NCI-H1436 (cell line): ENCODE measurements at places on chromosomes 5 and 9.

DNA sequence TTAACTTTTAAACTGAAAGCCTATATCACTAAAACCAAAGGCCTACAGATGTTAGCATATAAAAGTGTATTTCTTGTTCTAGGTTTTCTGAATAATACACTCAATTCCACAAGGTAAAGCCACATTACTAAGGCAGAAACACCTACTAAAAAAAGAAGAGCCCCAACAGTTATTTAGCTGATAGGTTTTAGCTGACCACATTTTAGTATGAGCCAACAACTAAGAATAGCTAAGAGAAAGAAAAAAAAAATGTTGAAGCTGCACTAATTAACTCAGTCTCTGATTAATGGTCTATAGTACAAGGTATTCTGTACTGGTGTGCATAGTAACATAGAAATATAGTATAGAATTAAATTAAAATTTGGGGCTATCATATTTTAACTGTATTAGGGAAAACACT lies 23.5 kb downstream of the ZFR start:
- DNase-seq = no peak

- DNase-seq = no peak
Observed at GRCh38 chr5:90020575-90021538, 388.7 kb downstream of the CETN3 start.

- no peak for DNase-seq
Observed at GRCh38 chr9:126283799-126284465, 42.7 kb upstream of the MVB12B start.

- DNase-seq = no peak
Observed at GRCh38 chr9:98045234-98046179, 11.0 kb upstream of the NANS start.

DNA sequence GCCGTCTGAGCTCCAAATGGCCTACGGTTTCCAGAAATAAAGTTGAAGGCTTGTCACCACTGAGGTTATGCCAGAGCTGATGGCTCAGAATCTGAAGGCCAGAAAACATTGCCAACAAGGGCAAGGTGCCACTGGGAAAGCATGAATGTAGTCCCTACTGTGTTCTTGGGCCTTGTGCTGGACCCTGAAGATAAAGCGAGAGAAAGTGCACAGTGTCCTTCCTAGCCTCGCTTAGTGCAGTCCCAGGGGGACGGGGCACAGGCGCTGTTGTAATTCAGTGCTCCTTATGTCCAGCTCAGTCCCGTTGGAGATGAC lies 84.5 kb downstream of the NDFIP1 start:
- no peak for DNase-seq

DNA sequence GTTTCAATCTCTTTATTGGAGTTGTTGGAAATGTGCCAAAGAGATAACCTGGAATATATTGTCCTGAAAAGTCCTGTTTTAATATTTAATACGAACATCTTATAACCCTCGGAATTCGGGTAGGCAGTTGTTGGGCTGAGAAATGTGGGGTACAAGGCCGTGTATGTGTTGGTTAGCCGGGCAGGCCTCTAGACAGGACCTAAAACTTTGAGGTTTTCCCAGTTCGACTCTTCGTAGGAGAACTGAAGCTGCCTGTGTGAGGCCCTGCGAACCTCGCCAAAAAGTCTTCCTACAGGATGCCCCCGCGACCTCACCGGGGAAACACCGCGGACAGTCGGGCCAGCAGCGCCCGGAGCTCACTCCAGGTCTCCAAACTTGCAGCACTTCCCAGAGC lies 583 bp upstream of the TJP2 start:
- DNase-seq = no peak

DNA sequence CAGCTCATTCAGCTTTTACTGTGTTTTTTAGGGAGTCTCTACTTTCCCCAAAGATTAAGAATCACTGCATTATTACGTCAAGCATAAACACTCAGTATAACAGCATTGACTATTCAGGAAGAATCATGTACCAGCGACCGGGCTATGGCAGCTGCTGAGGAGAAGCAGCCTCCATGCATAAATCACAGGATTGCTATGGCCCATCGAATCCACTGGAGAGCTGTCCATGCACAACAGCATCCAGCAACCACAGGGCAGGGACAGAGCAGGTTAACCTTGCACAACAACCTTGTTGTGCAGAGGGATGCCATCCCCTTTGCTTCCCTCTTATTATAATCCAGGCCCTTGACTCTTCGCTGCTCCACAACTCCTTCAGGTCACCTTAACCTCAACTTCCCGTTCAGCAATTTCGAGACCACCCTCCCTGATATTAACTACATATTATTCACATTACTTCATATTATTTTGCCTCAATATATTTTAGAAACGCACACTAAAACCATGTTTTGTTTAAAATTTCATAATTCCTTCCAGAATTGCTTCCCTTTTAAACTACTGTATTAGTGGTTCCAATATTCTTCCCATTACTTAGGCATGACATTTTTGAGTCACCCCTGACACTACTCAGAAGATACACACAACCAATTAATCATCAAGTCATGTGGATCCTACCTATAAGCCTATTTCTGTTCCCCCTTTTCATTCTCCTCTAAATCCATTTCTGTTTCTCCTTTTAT lies 991 bp downstream of the IARS1 start:
- no peak for DNase-seq

DNA sequence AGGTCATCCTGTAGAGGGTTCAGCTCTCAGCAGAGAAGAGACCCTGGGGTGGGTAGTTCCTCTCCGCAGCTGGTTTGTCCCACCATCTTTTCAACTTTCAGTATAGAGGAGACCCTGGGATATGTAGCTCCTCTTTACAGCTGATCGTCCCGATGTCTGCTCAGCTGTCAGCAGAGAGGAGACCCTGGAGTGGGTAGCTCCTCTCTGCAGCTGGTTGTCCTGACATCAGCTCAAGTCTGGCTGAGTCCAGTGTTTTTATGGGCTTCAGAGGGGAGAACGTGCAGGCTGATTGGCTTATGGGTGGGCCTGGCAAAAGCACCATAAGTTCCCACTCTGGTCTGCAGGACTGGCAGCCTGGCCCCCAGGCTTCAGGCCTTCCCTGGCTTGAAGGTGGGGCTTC lies 80.8 kb downstream of the NLN start:
- DNase-seq = no peak

GRCh38 chr5:140202078-140202477 lies 27.1 kb downstream of the CYSTM1 start:
- DNase-seq = no peak

DNA sequence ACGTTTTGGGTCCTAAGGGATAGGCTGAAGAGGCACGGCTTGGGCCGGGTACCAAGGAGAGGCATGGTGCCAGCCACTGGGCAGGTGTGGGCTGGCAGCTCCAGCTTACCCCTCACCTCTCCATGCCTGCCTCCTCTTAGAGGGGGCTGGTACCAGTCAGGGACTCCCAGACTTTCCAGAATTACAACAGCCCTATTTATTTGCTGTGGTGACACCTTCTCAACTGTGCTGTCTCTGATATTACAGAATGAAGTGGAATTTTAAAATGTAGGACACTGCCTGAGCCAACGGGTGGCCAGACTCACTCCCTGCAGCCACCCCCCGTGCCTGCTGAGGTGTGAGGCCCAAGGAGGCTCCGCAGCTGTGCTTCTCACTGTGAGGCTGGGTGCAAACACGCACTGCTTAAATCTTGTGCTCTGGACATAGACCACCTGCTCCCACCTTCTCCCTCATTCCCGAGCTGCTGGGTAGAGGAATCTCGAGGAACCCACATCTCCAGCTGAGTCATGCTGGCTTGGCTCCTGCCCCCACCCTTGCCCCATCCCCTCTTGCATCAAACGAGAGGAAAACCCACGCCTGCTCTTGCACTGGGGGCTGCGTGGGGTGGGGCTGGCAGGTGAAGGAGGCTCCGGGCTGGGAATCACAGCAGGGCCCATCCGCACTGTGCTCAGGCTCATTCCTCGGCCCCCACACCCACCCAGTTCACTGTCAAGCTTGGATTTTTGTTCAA lies 47.9 kb downstream of the PRRT1B start:
- DNase-seq = no peak

- DNase-seq = no peak
Observed at GRCh38 chr9:99119976-99120655, 15.2 kb downstream of the TGFBR1 start.

- DNase-seq = no peak
Observed at GRCh38 chr5:132812123-132812765, 858 bp upstream of the SOWAHA start.

- no peak for DNase-seq
Observed at GRCh38 chr5:131782717-131783116, 14.1 kb downstream of the FNIP1 start.

GRCh38 chr9:127919253-127919815 lies 2.5 kb upstream of the ST6GALNAC4 start:
- DNase-seq = no peak

GRCh38 chr5:102863764-102864560 lies 108.9 kb downstream of the PAM start:
- no peak for DNase-seq

DNA sequence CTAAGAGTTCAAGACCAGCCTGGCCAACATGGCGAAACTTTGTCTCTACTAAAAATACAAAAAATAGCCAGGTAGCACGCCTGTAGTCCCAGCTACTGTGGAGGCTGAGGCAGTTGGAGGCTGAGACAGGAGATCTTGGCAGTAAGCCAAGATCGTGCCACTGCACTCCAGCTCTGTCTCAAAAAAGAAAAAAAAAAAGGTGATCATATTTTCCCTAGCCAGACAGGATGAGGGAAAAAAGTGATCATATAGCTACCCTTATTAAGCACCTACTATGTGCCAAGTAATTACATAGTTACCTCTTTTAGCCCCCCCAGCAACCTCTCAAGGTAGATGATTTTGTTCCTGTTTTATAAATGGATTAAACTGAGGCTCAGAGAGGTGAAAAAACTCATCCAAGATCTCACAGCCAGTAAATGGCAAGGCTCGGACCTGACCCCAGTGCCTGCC lies 18.1 kb upstream of the RPL26L1 start:
- no peak for DNase-seq

- no peak for DNase-seq
Observed at GRCh38 chr5:73821003-73821402, 195.0 kb downstream of the ARHGEF28 start.

GRCh38 chr5:161471211-161471950 lies 75.1 kb downstream of the GABRB2 start:
- DNase-seq = no peak

DNA sequence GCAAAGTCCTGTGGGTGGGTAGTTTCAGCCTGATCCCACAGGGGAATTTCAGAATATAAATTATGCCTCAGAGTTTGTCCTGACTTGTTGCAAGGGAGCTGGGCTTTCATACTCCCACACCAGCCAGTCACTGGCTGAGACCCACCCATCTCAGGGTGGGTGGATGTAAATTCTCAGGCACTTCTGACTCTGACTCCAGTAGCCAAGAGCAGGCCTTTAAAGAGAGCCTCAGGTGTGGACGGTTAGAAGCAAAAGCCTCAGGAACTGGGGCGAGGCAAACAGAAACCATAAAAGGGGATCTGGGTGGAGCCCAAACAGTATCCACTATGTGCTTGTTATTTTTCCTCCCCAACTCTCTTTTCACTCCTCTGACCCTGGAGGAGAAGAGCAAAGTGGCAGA lies 28.6 kb upstream of the FBXW11 start:
- no peak for DNase-seq

DNA sequence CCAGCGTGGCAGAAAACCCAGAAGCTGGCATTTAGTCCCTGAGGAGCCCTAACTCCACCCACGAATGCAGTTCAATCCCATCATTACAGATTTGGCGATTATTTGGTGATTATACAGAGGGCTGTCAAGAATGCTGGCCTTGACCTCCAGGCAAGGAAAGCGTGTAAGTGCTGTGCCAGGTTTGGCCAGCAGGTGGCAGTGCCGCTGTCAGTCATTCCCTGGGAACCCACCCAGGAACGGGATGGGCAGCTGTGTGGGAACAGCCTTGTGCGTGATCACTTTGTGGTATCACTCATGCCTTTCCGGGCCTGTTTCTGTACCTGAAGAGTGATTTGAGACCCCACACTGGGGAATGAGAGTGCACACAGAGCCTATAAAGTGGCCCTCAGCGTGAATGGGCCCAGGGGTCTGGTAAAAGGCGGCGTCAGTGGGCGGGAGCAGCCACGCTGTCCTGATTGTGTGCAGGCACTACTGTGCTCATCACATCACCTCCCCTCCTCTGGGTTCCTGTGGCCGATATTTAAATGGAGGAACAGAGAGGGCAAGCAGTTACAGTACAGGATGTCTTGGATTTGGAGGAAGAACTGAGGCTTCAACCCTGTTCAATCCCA lies 215.6 kb downstream of the ROR2 start:
- DNase-seq = no peak

- DNase-seq = no peak
Observed at GRCh38 chr5:146962801-146963355, 84.3 kb upstream of the PPP2R2B start.

GRCh38 chr5:173451651-173452050 lies 123.4 kb upstream of the STC2 start:
- no peak for DNase-seq

DNA sequence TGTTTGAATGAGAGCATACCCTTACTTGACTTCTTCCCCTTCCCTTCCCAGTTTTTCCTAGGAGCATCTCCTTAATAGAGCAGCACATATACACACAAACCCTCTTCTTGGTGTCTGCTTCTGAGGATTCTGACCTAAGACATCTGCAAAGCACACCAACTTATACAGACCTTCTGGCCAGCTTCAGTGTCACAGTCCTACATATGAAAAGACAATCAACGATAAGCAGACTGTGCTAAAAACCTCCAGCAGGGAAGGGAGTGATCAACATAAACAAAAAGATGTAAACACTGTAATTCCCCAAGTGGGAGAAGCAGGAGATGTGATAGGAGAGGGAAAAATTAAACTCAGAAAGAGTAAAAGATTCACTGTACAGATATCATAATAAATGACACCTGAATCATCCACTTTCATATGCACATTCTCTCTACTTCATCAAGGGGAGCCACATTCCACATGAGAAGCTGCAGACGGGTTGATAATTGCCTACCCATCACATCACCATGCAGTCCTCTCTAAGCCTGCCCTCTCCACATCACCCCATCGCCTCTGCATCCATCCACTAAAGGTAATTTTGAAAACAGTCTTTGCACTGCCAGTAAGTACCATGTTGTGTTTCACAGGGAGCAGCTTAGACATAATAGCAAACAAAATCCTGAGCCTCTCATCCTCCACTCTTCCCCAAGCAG lies 13.0 kb downstream of the APBA1 start:
- no peak for DNase-seq

DNA sequence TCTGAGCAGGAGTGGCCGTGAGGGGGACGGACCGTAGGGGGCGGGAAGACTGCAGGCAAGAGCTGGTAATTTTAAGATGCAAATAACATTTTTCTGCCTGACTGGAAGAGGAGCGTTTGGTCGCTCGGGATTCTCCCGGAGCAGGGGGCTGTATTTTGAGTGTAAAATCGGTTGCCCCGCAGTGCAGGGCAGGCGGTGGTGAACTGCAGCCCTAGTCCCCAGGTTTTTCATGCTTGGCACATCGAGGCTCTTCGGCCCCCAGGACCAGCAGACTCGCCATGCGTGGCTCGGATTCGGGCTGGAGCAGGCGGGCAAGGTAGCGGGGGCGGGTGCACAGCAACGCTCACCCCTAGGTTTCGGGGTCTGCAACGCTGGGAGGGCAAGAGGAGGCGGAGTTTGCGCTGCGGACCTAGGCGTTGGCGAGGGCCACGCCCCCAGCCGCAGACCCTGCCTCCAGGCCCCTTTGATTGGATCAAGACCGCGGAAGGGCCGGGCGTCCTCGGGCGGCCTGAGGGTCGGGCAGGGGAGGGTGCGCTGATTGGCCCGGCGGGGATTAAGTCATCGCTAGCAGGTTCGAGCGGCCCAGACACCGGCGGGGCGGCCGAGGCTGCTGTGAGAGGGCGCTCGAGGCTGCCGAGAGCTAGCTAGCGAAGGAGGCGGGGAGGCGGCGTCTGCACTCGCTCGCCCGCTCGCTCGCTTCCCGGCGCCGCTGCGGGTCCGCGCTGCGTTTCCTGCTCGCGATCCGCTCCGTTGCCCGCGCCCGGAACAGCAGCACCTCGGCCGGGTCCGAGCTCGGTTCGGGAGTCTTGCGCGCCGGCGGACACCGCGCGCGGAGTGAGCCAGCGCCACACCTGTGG lies at the start of gene ARHGAP26:
ARHGAP26 (plus strand) TSS at position 585 of the 857 bp plus-strand sequence. CDS start 385 bp downstream, outside the sequence.
- peak; percentile 94 for DNase-seq
